ENCODE measurements at places on chromosomes 7 and 10. TPM values are rescaled to one million over a fixed set of nuclear protein-coding genes. Genes with fewer than 3 reads are reported as not detected.

The GRID2IP gene
- not detected for polyA plus RNA-seq

DNA sequence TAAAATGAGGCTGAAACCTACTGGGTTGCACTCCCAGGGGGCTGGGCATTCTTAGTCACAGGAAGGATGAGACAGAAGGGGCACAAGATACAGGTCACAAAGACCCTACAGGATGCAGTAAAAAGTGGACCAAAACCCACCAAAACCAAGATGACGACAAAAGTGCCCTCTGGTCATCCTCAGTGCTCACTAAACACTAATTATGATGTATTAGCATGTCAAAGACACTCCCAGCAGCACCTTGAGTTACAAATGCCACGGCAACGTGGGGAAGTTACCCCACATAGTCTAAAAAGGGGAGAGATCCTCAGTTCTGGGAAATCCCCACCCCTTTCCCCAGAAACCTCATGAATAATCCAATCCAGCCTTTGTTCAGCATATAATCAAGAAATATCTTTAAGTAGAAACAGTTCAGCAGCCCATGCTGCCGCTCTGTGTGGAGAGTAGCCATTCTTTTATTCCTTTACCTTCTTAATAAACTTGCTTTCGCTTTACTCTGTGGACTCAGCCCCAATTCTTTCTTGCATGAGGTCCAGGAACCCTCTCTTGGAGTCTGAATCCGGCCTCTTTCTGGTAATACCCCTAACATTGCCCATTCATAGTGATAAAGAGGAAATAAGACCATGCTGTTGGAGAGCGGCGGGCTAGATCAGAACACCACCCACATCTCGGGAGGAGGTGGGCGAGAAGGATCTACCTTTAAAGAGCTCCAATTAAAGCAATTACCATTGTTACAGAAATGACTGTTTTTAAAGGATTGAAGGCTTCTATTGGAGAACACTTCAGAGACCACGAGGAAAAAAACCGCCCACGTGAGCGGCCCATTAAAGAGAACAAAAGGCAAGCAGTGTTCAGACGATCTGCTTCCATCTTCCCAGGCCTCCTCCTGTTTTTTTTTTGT, 170.9 kb downstream of the USP6NL start:
- DNase-seq: no peak

- DNase-seq: no peak
Measured at GRCh38 chr10:132811891-132812481, 26.0 kb upstream of the NKX6-2 start.

- peak; percentile 5 for DNase-seq
Measured at GRCh38 chr7:40608321-40609075, 473.7 kb downstream of the SUGCT start.

DNA sequence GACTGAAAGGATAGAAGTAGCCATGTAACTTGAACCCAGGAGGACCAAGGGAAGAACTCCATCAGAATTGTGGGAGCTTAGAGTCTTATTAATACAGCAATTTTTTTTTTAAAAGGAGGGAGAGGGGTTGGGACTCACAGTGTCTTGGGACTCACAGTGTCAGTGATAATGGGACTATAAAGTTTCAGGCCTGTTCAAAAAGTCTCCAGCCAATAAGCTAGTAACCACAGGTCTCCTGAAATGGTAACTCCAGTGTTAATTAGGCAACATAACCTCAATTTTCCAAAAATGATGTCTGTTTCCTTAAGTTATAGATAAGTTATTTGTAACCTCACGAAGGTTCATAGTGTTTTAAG, 2.4 kb upstream of the HNRNPH3 start:
- no peak for DNase-seq

DNA sequence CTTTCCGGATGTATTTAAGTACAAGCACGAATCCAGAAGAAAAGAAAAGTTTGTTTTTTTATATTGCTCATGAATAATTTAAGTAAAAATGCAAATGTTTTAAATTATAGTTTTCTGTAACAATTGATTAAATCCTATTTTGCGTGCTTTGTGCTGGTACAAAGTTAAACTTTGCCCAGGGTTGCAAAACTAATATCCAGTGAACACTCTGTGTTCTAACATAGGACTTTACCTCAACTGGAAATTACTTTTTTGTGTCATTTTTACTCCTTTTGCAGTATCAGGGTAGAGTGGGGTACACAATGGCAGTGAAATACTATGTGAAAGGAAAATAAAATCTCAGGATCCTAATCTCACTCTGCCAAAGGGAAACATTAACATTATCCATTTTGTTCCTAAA, 801.4 kb upstream of the MBL2 start:
- DNase-seq: no peak

The TES gene
- 32.9 TPM for polyA plus RNA-seq

DNA sequence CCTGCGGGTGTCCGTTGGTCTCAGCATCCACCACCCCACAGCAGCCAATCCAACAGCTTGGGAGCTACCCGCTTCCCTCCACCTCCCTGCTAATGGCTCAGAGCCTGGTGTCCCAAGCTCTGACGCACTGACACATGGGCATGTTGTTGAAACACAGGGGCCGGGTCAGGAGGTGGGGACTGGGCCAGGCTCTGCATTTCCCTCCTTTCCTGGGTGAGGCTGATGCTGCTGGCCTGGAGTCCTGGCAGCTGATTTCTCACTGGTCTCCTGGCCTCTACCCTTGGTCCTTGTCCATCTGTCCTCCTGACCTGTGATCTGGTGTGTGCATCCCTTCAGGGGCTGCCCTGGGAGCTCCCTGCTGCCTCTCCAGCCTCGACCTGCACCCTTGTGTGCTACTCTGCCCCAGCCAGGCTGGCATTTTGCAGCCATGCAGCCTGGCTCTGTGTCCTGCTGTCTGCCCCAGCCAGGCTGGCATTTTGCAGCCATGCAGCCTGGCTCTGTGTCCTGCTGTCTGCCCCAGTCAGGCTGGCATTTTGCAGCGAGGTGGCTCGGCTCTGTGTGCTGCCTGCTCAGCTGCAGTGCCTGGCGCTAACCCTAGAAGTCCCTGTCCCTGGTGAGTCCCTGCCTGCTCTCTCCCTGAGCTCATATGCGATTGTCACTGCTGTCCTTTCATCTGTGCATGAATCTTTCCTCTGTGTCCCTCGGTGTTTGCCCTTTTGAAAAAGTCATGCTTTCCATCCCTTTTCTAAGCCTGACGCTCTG, 14.0 kb downstream of the AMZ1 start:
- DNase-seq: peak; percentile 91

The JCAD gene
- polyA plus RNA-seq: 17.1 TPM

The MSS51 gene
- polyA plus RNA-seq: 0.28 TPM

The DNAJB6 gene
- polyA plus RNA-seq: 187 TPM

DNA sequence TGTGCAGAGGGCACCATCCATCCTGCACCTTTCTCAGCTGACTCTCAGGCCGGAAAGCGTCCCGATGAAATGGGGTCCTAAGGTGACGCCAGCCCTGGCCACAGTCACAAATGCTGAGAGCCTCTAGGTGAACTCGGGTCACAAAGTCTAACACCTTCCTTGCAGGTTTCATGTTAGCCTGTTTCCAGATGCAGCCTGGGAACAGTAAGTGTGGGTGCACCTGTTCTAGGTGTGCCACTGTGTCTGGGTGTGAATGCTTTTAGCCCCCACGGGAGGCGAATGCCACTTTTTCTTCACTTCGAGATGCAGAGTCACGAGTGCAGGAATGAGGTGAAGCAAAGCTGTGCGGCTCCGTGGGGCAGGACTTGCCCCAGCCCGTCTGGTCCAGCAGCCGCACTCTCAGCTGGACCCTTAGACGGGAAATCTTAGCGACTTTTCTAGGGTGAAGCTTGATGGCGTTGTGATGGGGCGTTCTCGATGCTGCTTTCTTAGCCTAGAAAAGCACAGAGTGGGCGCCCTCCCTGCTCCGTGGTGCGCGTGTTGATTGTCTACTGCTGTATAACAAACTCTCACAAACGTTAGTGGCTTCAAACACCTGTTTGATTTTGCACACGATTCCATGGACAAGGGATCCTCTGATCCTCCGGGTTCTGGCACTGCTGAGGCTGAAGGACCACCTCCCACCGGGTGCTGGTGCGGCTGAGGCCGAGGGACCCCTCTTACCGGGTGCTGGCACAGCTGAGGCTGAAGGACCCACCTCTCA, 13.6 kb upstream of the VIPR2 start:
- no peak for DNase-seq

The HDAC9 gene
- 1.5 TPM for polyA plus RNA-seq

GRCh38 chr7:106693677-106694353, 32.9 kb upstream of the CCDC71L start:
- peak; percentile 32 for DNase-seq

DNA sequence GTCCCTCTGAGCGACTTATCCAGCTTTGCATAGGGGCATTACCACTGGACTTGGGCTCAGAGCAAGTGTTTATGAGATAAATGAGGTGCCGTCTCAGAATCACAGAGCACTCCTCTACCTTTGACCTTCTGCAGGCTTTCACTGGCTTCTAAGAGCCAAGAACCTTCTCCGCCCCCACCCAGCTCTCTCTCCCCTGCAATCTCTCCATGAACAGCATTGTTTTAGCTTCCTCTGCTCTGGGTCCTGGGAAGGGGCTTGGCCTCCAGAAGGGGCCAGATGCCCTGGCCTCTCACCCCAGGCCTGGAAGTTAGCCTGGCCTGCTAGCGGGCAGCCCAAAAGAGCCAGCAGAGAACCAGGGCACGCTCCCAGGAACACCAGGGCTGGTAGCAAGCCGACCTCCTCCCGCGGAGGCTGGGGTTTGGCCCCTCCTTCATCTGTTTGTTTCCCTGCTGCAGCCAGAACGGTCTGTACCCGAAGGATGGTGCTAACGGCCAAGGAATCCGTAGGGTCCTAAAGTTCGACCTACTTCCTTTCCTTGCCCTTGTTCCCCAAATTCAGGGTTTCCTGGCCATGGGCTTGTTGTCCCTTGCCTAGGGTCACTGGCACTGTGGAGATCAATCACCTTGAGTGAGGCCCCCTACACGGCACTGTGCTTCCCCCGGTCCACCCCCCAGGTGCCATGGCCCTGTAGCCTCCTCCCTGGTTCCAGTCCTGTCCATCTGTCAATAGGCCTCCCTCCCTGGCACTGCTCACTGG, 18.7 kb upstream of the DDIT4 start:
- peak; percentile 80 for DNase-seq

DNA sequence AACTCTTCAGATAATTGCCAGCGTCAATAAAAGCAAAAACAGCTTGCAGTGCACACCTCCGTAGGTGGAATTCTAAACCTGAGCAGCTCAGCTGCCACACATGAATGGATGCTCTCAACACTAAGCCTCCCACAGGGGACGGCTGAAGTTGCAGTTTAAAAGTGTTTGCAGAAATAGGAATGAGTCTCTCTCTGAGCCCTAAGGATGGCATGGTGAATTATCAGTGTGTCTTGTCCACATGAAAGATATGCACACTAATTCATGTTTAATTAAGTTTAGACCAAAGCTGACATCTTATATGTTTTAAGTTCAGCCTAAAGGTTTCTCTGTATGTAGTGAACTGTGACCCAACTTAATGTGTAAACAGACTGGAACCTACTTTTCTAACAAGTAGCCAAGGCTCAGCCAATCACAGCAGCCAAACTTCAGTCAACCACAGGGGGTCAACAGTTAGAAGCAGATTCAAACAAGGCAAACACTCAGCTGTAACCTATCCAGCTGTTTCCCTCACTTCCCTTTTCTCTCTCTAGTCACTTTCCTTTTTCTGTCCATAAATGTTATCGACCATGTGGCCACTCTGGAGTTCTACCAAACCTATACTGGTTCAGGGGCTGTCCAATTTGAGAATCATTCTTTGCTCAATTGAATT, 38.1 kb downstream of the CTTNBP2 start:
- no peak for DNase-seq

The PNPLA8 gene
- 31.0 TPM for polyA plus RNA-seq
